Liver (tissue), 10 donors: ENCODE measurements at places on chromosomes 3 and 15.

GRCh38 chr3:72230774-72231379, 445.9 kb upstream of the PROK2 start:
- no peak for DNase-seq

GRCh38 chr3:3771094-3771493, 28.1 kb upstream of the LRRN1 start:
- no peak for DNase-seq

DNA sequence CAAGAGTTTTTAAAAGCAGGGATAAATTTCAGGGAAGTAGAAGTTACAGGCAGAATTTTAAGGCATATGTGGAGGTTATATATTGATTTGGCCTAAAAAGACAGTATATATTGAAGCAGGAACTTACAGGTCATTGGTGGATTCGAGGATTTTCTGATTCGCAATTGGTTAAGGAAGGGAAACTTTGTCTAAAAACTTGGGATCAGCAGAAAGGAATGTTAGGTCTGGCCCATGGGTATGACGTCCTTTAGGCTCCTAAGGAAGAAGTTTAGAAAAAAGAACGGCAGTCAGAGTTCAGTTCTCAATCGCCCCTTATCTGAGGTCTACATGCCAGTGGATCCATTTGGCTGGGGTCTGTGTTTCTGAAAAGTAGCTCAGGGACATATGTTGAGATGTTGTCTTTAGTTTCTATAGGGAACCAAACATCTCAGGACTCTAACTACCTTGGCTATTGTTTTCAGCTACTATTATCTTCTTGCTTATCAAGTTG, 33.2 kb upstream of the ACP3 start:
- no peak for DNase-seq

DNA sequence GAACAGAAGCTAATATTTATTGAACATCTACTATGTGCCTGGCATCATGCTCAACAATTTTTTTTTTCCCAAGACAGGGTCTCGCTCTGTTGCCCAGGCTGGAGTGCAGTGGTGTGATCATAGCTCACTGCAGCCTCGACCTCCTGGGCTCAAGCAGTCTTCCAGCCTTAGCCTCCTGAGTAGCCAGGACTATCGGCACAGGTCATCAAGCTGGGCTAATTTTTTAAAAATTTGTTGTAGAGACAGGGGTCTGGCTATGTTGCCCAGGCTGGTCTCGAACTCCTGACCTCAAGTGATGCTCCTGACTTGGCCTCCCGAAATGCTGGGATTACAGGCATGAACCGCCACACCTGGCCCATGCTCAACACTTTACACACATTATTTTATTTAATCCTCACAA, 35.7 kb upstream of the CILP start:
- no peak for DNase-seq
